C1 segment of cervical spinal cord (tissue), 14 donors: ENCODE measurements at places on chromosomes 6 and 20.

- DNase-seq = no peak
These were observed 45.4 kb upstream of the AIG1 start for GRCh38 chr6:143015300-143015706.

DNA sequence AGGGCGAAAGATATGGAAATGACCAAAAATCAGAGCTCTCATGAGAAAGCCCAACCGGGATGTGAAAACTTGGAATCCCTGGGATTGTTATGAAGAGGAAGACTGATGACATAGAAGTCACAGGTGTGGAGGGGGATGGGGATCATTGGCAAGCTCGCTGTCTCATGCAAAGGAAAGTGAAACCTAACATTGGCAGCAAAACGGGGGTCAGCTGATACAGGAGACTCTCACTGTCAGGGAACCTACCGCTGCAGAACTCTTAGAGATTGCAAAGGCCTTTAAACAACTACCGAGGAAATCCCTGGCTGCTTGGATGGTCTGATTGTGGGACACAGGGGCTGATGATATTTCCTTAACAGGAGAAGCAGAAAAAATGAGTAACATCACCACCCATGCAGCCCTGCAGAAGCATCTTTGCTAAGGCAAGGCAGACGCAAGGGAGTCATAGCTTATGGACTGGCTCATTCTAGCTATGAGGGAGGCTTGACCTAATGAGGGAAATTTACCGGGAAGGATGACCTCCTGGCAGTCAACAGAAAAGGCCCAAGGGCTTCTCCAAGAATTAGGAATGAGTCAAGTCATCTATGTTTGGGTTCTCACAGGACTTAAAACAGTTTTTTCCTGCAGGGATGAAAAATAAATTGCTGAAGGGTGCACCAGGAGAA is 7.0 kb downstream of the MUC21 start:
- no peak for DNase-seq

GRCh38 chr6:41939848-41940758 is 1.5 kb downstream of the CCND3 start:
- no peak for DNase-seq

DNA sequence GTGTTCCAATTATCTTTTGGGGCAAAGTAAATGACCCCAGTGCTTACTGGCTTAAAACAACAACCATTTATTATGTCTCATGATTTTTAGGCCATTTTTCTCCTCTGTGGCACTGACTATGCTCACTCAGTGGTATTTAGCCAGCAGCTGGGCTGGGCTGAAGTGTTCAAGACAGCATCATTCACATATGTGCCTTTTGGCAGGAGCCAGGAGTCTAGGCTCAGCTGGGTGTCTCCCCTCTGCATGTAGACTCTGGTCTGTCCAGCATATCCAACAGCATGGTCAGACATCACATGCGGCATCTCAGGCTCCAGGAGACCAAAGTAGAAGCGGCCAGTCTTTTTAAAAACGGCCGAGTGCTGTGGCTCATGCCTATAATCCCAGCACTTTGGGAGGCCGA is 120.3 kb upstream of the TOP1 start:
- DNase-seq = no peak

DNA sequence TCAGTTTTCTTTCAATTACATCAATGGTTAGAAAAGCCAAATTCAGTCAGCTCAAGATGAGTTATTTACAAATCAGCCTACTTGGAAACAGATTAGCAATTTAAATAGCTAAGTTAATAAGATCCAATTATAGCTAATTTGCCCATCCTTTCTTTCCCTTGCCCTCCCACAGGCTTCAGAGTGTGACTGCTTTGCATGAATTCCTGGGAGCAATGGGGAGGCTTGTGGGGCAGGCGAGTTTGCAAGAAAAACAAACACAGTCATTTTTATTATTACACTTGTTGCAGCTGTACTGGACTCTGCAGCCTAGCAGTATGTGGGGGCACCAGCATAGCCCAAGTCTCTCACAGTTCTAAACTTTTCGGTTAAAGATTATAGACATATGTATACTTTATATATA is 219.0 kb downstream of the NKAIN2 start:
- no peak for DNase-seq

DNA sequence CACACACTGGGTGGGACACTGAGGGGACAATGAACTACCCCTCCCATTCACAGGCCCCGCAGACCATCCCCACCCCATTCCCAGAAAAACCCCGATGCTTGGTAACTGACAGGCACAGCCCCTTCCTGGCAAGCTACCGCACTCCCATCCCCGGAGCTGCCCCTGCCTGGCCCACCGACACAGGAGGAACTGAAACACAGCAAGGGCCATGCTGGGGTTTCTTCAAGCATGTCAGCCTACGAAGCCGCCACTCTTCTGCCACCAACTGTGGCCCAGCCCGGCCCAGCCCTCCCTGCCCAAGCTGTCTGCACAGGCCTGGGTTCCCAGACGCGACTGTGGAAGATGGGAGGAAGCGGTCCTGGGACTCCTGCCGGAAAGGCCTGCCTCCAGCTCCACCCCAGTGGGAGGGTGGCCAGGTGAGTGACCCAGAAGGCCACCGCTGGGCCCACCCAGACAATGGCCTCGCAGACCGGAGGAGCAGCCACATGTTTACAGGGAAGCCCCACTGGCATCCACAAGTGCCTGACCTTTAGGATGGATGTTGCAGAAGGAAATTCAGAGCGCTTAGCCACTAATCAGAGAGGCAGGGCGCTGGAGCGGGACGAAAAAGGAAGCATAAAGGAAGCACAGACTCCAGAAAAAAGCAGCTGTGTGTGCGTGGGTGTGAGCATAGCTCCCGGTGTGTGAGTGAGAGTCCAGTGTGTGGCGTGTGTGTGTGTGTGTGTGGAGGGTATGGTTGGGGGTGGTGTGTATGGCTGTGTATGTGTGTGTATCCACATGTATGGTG is 91.6 kb downstream of the PRND start:
- peak; percentile 40 for DNase-seq

- DNase-seq = no peak
These were observed 12.3 kb downstream of the PPIL1 start for GRCh38 chr6:36862164-36862847.

DNA sequence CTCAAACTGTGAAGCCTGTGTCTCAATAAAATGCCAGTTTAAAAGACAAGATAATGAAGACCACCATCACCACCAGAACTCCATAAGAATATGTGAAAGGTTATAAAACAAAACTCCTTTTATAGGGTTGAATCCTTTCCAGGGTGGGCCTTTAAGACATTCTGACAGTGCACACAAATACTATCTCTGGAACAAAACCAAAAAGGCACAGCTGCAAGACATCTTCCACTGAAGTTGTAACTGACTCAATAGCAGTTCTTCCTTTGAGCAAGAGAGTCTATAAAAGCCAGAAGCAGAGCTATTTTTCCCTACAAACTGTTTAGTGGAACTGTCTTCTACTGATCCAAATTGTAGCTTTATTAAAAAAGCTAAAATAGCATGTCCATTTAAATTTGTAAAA is 81.6 kb downstream of the EPB41L2 start:
- no peak for DNase-seq

DNA sequence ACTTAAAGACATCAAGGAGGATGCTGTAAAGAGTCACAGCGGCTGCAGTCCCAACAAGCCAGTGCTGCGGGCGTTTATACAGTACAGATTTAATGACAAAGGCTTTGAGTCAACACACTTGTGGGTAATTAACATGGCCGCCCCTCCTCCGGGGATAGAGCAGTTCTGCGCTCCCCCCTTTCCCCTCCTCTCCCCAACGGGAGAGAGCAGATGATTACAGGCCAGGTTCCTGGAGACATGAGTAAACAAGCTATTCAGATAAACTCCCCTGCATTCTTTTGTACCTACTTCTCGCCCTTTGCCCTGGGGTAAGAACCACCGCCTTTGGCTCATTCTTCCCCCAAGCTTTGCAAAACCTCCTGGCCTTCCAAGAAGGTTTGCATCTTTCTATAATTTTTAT is 23.6 kb upstream of the FABP7 start:
- DNase-seq = no peak

GRCh38 chr6:130908188-130908587 is 81.0 kb downstream of the SMLR1 start:
- no peak for DNase-seq

DNA sequence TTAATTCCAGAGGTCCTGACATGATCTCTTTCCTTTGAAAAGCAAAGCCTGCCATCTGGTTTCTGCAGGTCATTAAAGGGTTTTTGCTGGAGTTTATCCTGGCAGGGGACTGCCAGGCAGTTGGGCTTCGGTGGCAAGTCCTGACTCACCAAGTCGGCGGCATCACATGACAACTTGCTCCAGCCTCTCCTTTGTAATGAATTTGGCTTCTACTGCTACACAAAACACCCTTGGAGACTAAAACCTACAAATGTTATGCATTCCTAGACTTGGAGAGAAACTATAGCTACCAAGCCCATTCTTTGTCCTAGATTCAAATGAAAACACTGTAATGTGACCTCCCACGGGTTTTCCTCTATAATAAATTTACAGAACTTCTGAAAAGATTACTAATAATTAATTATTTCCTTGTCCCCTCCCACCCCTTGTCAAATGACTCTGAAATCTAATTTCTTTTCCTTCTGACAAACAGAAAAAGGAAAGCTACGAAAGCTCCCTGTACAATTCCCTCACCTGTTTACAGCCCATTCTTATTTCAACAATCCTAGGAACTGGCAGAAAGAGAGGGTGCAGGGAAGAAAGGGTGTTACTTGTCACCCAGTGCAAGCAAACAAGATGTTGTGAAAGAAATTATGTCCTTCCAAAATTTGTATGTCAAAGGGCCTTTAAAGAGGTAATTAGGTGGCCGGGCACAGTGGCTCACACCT is 62.9 kb downstream of the QRSL1 start:
- peak; percentile 26 for DNase-seq

DNA sequence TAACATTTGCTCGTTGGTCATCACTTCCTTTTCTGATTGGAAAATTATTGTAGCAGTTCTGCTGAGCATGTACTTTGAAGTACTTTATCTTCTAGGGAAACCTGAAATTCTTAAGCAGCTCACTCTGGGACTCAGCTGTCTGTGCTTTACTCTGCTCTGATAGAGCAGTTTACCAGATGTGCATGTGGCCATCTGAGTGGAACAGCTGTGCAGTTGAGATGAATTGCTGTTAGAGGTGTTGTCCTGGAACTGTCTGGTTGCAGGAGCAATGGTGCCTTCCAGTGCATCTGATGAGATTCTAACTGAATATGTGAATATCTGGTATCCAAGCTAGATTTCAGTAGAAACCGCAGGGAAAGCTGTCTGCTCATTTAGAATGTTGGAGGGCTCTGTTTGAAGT is 27.2 kb downstream of the PANK2 start:
- DNase-seq = no peak

DNA sequence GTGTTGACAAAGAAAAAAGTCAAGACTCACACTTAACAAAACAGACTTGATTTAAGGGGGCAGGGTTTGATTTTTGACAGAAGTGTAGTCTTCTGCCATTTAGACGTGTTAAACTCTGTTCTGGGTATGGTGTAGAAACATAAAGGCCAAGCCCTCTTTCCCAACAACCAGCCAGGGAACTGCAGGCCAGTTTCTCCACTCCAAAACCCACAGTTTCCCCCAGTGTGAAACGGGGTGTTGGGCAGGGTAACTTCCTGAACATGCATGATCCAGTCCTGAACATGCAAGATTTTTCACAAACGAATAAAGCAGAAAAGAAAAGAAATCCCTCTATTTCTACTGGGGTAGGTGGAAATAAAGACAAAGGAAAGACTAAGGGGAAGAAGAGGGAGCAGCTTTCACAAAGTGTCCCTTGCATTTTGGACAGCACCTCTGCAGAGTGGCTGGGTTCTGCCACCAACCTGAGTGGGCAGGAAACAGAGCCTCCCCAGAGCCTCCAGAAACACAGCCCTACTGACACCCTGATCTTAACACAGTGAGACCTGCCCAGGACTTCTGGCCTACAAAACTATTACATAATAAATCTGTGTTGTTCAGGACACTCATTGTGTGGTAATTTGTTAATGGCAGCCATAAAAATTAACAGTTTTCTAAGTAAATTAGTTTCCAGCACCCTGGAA is 7.5 kb downstream of the APMAP start:
- DNase-seq = no peak
